Stimulated activated CD8-positive, alpha-beta memory T cell treated with anti-CD3 and anti-CD28 coated beads, Interleukin-4, amount 100 ng/mL, for 4 hours (primary cell): ENCODE measurements at places on chromosomes 2 and 18.

DNA sequence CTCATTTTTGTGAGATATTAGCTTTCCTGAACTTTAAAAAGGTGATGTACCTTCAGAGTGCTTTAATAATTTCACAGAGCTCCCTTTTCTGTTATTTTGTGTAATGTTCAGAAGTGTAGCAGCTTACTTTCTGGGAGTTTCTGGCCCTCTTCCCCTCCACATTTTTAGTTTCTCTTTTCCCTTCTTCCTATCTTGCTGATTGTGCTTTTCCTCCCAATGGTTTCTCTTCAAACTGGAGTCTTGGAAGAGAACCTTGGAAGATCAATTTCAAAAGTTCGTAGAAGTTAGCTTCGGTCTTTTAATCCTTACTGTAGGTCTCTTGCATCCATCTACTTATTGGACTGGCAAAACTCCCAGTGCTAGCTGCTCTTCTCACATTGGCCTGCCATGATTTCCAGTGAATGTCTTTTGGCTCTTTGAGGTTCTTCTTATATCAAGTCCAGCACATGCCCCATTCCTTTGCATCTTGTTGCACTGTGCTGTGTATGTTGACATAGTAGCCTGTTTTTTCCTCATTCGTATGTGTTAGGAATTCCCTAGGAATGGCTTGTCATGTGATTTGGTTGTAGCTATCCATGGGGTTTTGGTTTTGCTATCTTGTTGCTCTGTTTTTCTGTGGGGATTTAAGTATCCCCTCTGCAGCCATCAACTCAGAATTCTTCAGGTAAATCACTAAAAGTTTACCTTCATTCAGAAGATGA lies 7.8 kb downstream of the CCNT2 start:
- DNase-seq, result no peak

DNA sequence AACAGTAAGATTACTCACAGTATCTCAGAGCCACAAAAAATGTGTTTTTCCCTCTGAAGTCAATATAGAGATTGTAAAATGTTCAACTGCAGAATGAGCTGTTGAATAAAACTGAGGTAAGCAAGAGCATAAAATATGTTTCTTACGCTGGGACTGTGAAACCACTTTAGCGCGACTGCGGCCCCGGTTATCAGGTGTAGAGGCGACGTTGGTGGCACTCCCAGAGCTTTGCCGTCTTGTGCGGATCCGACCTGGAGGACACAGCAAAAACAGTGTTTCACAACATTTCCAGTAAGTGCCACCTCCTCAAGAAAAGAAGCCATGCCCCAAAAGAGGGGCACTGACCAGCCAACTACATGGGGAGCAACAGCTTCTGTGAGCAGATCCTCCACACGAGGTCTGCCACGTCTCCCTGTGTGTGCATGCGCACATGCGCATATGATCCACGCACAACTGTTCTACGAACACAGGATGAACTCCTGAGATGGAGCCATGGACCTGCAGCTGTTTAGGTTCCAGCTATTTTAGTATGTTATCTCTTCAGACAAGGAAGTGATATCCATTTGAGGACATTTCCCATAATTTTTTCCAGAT lies 100.7 kb upstream of the RNU4ATAC start:
- no peak for DNase-seq

GRCh38 chr2:10890706-10891270 lies 20.9 kb upstream of the KCNF1 start:
- DNase-seq, result no peak

DNA sequence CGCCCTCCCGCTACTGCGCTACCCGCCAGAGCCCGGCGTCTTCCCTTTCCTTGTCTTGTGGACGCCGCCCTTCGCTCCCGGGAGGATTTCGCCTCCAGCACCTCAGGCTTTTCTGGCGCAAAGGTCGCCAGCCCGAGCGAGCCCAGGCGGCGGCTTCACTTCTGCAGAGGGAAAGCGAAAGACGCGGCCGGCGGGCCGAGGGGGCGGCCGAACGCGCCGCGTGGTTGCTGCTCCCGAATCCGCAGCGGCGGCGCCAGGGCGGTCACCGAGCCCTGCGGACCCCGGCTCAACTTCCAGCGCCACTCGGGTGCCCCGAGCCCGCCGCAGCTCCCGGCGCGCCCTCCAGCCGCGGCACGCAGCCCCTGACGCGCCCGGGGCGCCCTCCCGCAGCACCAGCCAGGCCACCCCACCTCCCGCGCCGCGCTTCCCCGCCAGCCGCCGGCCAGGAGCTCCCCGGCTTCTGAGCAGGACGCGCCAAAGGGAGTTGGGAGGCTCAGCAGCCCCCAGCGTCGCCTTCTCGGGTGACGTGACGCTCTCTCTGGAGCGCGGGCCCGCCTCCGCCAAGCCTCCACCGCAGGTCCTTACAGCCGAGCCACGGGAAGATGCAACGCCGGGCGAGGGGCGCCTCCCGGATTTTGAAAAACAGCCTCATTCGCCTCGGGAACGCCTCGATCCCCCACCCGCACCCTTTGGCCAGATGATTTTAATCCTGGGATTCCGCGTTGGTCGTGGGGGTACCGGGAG lies 84.9 kb upstream of the EPB41L3 start:
- DNase-seq, result no peak

DNA sequence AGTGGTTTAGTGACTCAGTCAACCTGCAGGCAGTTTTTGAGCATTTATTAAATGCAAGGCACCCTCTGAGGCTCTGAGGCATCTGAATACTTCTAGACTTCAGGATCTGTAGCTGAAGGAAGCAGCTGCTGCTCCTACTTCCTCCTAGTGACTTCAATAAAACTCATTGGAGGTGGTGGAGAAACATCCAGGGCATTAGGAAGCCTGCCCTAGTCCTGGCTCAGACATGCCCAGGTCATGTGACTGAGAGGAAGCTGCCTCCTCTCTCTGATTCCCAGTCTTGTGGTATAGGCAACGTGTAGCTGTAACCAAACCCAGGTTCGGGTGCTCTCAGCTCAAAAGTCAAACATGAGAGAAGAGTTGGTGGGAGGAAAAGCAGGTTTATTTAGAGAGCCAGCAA lies 287.2 kb upstream of the GYPC start:
- DNase-seq, result no peak

- DNase-seq, result no peak
These were observed 171.9 kb upstream of the GATA6 start for GRCh38 chr18:21997207-21998143.

- DNase-seq, result no peak
These were observed 54.9 kb upstream of the CDCA7 start for GRCh38 chr2:173299764-173300163.

DNA sequence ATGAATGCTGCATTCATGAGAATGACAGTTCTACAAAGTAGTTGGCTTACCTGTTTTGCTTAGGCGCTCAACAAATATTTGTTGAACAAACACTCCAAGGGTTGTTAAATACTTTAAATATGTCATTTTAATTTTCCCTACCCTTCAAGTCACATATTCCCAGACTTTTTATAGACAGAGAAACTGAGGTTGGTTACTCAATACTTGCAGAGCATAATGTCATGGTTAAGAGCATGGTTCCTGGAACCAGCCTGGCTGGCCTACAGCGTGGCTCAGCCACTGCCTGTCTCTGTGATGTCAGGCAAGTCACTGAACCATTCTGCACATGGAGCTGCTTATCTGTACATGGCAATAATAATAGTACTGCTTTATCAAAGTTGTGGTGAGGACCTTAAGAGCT lies 120.0 kb upstream of the STK17B start:
- no peak for DNase-seq

GRCh38 chr2:159960414-159960813 lies 102.0 kb downstream of the PLA2R1 start:
- DNase-seq, result no peak

- no peak for DNase-seq
These were observed 104.2 kb downstream of the LRRC30 start for GRCh38 chr18:7334973-7335568.

DNA sequence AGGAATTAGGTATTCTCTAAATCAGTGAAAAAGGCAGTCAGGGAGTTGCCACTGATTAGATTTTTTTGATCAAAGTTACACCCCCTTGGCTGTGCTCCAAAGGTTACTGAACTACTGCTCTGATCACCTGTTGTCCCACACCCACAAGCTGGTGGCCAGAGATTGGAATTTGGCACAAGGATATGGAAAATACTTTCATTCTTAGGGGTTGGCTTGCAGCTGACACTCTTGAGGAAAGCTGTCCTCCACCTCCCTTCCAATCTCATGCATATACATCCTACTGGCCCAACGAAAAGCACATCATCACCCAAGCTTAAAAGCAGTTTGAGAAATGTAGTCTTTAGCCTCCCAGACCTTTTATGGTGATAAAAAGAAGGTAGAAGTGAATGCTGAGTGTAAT lies 329.5 kb upstream of the CHAC2 start:
- no peak for DNase-seq

GRCh38 chr18:28690836-28691495 lies 514.0 kb upstream of the CDH2 start:
- no peak for DNase-seq

- no peak for DNase-seq
These were observed 89.3 kb upstream of the TMEM247 start for GRCh38 chr2:46390036-46390435.

GRCh38 chr2:17947113-17947512 lies 68.6 kb downstream of the KCNS3 start:
- no peak for DNase-seq

GRCh38 chr2:188449971-188450370 lies 158.3 kb downstream of the GULP1 start:
- no peak for DNase-seq

- DNase-seq, result no peak
These were observed 369.7 kb downstream of the INSIG2 start for GRCh38 chr2:118457951-118458350.

GRCh38 chr2:120715941-120716340 lies 19.7 kb upstream of the GLI2 start:
- DNase-seq, result no peak

- no peak for DNase-seq
These were observed 48.7 kb upstream of the INPP4A start for GRCh38 chr2:98395977-98396376.

- no peak for DNase-seq
These were observed 105.3 kb upstream of the GALNT13 start for GRCh38 chr2:153766415-153766814.

DNA sequence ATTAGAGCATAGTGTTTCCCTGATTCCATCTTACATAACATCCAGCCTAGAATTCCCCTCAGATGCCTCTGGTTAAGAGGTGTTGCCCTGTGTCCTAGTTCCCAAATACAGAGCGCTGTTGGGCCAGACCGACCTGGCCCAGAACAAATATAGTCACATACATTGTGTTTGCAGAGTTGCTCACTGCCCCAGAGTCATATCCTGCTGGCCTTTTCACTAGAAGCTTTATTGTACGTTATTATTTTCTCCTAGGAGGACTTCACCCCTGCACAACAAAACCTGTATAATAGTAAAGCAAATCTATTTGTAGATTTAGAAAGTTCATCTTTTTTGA lies 11.1 kb upstream of the MAP4K3 start:
- DNase-seq, result no peak

DNA sequence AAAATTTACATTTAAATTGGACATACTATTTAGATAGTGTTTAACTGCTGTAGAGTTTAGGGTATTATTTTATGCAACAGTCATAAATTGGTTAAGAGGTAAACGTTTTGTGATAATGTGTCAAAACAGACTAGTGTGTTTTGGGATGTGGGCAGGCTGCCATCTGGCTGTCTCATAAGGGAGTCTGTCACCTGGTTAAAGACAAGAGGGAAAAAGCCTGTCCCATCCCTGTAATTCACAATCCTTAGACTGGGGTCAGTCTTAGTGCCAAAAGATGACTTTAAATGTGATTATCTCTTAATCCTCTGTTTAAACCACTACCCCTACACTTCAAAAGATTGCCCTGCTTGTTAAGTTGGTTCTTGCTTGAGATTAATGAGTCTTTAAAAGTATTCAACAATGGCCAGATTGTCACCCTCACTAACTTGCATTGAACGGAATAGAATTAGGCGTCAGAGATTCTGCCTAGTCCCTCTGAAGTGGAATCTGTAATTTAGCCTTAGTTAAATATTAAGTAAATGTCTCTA lies 59.2 kb downstream of the SGPP2 start:
- DNase-seq, result no peak

DNA sequence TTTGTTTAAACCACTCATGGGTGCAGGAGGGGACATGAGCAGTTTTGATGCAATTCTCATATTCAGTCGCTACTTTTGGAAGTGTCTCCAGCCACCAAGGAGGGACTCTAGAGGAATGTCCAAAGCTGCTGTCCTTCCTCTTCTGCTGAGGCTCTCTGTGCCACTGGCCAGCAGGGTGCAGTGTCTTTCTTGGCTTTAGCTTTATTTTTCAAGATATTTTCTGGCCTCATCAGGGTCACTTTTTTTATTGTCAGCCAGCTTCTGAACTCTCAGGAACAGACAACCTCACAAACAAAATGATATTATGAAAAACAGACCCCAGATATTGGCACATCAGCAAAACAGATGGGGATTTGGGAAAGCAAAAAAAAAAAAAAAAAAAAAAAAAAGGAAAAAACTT lies 289.3 kb upstream of the ZSWIM2 start:
- DNase-seq, result no peak

DNA sequence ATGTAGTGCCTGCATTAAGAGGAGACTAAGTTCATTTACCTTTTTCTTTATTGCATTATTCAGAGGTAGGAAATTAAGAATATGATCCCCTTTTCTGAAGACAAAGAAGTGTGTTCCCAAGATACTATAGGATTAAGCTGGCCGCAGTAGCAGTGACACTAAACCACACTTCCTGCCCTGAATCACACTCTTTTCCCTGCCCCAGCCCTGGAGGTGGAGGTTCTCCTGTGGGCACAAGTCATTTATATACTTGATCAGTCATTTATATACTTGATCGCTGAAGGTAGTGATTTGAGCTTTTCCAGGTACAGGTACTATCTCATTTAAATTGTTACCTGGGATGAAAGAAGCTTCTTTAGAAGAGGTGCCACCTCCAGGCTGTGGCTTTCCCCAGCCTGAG lies 78.6 kb downstream of the ARMC9 start:
- DNase-seq, result no peak

DNA sequence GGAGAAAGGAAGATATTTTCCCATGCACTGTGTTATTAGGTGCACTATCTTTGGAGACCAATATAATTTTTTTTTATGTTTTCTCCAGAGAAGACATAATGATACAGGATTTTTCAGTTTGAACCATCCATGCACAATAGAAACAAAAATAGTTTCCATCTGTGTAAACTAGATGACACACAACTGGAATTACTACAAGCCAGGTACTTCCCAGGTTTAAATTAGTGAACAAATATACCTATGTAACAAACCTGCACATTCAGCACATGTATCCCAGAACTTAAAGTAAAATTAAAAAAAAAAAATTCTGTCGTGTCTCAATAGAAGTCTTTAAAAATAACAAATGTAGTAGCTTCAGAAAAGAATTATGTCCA lies 1616.8 kb upstream of the ACVR2A start:
- DNase-seq, result no peak

DNA sequence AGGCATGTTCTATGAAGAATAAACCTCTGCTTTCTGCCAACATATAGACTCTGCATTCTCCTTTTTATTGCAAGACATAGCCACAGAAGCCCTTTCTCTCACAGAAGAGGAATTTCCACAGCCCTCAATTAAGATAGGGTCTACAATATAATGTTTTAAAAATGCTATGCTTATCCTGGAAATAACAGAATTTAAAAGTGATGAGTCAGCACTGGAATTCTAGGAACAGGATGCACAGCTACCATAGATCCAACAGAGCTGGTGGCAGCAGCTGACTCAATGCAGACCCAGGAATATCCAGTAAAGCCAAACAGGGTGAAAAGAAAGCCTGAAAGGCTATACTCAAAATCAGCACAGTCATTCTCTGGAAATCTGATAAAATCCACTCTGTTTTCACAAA lies 866.9 kb downstream of the TRIB2 start:
- no peak for DNase-seq

GRCh38 chr2:216217904-216218260 lies 108.7 kb downstream of the XRCC5 start:
- no peak for DNase-seq

- DNase-seq, result no peak
These were observed 159.9 kb downstream of the ACTR3 start for GRCh38 chr2:114049826-114050225.
